ENCODE measurements at places on chromosomes 13 and 19.

DNA sequence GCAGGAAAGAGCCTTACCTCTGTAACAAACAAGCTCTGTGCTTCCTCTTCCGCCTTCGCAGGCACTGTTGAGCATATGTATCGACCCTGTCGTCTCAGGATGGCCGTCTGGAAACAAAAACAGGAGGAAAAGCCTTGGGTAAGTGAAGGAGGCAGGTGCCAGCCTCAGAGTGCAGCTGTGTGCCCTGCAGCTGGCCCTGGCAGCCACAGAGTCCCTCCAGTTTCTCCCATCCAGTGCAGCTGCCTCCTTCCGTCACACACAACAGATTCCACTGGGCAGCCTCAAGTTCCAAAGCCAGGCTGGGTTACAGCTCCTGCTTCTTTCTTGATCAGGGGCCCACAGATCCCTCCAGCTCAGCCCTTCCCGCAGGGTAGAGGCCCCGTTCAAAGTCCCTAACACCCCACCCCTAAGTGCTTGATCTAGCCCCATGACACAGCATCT lies 47.7 kb downstream of the DOCK9 start:
- DNase-seq, result no peak

DNA sequence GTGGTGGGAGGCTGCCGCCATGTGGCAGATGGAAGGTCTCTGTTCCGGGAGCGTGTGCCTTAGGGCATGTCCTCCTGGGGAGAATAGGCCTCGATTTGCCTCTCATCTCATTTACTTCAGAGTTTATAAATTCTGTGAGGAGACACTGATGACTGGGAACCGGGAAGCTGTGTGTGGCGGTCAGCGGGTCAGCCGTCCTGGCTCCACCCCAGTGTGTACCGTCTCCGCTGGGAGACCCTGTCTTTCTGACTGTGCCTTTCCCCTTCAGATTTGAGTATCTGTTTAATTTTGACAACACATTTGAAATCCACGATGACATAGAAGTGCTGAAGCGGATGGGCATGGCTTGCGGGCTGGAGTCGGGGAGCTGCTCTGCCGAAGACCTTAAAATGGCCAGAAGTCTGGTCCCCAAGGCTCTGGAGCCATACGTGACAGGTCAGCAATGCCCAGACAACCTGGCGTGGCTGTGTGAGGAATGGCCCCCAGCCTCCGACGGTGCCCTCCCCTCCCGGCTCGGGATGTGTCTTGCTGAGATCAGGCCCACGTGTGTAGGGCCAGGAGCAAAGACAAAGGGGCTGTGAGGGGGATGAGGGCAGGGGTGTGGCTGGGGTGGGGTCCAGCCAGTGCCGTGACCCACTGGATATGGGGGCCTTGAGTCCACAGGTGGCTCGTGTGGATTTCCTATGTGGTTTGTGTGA lies 21.6 kb downstream of the ATP4B start:
- DNase-seq, result no peak

DNA sequence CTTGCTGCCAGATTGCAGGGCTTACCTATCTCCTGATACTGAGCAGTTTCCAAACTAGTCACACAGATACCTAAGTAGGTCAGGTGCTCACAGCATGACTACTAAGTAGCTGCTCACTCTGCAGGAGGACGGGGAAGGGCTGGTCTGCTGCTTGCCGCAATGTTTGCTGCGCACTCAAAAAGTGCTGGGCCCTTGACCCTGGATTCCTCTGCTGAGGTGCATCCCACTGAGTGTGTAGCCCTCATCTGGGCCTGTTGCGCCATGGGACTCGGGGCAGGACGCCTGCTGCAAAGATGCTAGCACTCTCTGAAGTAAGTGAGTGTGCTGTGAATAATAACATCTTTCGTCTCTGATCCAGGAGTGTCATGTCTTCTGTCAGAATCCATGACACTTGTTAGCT lies 59.2 kb upstream of the MEDAG start:
- no peak for DNase-seq

DNA sequence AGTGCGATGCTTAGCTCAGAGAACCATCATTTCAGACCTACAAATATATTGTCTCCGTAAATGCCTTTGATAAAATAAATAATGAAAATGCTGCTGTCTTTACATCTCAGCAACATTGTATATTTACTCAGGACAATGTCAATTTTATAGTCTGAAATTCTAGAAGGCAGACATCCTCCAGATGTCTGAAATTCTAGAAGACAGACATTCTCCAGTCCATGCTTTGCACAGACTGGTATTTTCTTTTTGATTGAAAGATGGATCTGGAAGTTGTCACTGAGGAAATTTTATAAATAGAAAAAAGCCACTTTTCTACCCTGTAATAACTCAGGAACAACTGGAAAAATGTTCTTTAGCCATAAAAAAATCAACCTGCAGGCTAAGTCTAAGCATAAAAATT lies 2293.3 kb downstream of the PCDH9 start:
- DNase-seq, result no peak

DNA sequence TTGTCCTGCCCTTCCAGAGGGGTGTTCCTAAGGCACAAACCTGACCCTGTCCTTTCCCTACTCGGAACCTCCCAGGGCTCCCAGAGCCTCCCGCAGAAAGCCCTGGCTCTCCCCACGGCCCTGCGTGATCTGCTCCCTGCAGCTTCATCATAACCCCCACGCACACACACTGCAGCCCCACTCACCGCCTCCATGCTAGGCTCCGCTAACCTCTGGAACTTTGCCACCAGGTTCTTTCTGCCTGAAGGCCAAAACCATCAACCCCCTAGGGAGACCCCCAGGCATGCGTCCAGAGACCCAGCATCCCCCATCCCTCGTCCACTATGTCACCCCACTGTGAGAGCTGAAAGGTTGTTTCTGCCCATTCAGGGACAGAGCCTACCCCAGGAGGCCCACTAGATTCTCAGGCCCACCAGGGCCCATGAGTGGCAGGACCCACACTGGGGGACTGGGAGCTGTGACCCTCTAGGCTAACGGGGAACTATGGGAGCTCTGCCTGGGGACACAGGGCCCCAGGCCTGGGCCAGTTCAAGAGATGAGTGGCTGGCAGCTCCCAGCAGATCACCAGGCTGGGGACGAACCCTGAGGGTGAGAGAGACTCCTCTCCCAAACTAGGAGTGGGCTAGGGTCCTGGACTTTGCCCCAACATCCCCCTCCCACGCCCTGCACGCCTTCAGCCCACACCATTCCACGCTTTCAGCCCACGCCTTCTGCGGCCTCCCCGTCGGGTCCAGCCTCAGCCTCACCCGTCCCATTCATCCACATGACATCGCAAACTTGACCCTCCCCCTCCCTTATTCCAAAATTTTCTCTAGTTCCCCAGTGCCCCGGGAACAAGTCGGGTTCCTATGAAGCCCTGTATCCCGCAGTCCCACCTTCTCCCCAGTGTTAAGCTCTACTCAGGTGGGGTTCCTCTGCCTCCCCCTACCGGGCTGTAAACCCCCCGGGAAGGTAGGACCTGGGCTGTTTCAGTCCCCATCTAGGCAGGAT lies 33.2 kb upstream of the PNMA8B start:
- no peak for DNase-seq

- DNase-seq, result no peak
Measured at GRCh38 chr19:10461047-10461949, 41.0 kb downstream of the PDE4A start.
